Caudate nucleus (tissue), 63 donors: ENCODE measurements at places on chromosomes 2 and 18.

DNA sequence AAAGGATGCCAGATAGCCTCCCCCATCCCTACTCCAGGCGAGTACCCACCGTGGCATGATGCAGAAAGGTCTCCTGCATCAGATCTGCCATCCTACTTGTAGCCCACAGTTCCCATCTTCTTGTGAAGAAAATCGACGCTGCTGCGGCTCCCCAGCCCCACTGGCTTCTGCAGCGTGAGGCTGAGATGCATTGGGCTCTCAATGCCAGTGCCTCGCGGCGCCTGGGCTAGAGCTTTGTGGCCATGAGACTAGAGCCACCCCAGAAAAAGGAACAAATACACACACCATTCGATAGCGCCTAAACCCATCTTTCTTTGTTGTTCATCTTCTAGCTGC, 2.8 kb downstream of the NOL4 start:
- DNase-seq, result peak; percentile 70

GRCh38 chr2:210997373-210997772, 441.0 kb downstream of the CPS1 start:
- DNase-seq, result no peak

- DNase-seq, result no peak
Observed at GRCh38 chr2:215499331-215499730, 63.5 kb upstream of the FN1 start.

- no peak for DNase-seq
Observed at GRCh38 chr18:59090966-59091603, 48.6 kb upstream of the SEC11C start.

- DNase-seq, result no peak
Observed at GRCh38 chr2:237405605-237406004, 8.4 kb downstream of the COL6A3 start.

DNA sequence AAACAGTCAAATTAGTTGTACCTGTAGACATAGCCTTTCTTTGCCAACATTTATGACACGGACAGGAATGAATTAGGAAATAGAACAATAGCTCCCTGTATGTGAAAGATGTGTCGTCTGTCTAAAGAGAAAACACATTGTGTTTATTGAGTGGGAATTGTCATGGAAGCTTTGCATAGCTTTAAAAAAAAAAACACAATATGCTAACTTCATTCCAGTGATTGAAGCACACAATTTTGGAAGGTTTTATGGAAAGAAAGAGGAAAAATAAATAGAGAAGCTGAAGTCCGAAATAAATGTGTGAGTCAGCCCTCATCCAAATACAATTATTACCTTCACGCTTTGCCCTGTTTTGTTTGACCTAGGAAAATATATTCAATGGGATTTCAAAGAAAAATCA, 1095.7 kb downstream of the TSN start:
- no peak for DNase-seq

DNA sequence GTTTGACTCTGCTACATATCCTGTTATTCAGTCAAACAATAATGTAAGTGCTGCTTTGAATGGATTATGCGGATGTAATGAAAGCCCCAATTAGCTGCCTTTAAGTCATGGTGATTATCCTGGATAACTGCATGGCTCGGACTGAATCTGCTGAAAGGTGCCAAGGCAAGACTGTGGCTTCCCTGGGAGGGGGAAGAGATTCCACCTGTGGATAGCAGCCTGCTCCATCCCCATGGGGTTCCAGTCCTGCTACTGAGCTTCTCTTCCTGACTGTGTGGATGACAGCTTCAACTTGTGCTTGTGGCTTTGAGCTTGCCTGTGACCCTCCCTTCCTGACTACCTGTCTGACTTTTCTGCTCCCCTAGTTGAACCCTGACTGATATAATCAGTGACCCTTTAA, 540.0 kb upstream of the GYPC start:
- DNase-seq, result no peak

DNA sequence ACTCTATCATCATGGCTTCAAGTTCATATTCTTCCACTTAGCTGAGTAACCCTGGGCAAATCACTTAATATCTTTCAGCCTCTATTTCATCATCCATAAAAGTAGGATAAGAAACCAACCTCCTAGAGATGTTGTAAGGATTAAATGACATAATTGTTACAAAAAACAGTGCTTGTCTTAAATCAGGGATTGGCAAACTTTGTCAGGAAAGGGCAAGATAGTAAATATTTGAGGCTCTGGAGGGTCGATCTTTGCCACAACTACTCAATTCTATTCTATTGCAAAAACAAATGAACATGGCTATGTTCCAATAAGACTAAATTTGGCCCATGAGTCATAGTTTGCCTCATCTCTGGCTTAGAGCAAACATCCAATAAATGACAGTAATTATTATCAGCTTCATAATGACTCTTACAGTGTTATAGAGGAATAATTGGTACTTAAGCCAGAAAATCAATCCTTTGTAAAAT, 184.7 kb downstream of the SATB2 start:
- no peak for DNase-seq

- DNase-seq, result no peak
Observed at GRCh38 chr18:45788861-45789260, 36.6 kb upstream of the SIGLEC15 start.

- no peak for DNase-seq
Observed at GRCh38 chr2:26298286-26298637, 47.7 kb upstream of the SELENOI start.

GRCh38 chr18:49619801-49620200, 57.9 kb downstream of the LIPG start:
- DNase-seq, result no peak

DNA sequence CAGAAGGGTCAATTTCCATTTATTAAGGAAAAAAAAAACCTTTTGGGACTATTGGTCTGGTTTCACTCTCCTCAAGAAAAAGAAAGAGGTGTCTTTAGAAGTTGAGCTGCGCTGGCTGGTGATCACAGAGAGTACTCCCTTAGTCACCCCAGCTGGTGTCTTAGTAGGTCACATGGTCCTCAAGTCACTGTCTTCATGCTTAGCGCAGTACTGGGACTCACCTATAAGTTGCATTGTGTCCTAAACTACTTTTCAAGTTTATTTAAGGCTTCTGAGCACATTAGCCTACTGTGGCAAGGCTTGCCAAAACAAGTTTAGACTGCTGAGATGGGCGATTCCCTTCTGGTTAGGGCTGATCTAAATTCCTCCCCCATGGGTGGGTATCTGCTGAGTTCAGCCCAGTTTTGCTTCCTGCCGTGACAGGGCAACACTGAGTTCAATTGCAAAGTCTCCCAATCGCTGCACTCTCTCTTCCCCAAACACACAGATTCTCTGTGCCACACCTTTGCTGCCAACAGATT, 824.9 kb upstream of the CRIM1 start:
- no peak for DNase-seq

- no peak for DNase-seq
Observed at GRCh38 chr18:35983818-35984217, 11.3 kb downstream of the RMP24 start.

DNA sequence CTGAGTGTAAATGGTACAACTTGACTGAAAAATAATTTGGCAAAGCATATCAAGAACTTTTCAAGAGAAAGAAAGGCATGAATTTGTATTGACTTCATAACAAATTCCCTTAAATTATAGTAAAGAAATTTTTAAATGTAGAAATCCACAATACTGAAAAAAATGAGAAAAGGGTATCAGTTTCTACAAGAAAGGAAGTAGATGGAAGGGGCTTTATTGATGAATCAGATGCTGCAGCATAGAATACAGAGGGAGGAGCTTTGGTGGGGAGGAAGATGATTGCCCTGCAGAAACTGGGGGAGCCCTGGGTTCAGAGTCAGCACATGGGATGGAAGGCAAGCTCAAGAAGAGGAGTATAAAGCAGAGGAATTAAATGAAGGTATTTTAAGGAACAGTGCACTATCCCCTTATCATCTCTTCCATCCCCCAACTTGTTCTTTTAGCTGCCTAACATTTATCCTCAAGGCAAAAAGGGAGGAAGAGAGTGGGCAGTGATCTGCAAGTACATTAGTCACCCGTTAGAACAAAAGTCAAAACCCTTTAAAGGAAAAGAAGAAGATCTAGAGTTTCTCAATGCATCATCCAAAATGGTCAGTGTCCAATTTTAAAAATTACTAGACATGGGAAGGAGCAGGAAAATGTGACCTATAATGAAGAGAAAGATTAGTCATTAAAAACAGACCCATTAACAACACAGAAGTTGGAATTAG, 77.7 kb downstream of the KCTD18 start:
- DNase-seq, result no peak

- DNase-seq, result no peak
Observed at GRCh38 chr2:37026050-37026449, 58.1 kb downstream of the HEATR5B start.

- DNase-seq, result no peak
Observed at GRCh38 chr2:215983581-215984351, 29.6 kb downstream of the MREG start.

DNA sequence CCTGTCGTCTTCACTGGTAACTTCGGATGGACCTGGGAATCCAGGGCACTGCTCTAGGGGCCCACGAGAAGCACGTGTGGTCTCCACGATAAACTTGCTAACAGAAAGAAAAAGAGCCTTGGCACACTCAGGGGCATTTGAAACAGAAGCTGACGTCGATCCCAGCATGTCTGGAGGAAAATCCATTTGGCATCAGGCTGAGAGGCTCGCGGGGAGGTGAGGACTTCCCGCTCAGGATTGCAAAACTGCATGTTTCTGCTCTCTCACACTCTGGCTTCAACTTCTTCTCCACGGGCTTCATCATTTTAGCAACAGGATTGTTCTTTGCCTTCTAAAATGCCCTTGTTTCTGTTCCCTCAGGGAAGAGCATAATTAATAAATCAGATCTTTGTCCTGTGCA, 181.7 kb upstream of the COPS8 start:
- no peak for DNase-seq

DNA sequence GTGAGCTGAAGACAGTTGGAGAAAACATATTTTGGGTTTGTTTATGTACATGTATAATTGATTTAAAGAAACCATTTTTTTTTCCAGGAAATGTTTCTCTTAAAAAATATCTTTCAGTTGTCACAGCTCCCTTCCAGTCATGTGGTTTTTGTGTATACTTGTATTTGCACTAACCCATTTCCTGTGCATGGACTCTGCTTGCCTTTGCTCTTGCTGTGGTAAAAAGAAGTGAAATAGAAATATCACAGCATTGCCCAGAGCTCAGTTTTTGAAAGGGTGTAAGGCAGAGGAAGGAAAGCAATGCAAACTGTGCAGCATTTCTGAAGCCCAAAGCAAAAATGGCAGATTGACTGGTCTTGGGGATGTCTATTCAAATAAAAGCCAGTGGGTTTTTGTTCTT, 10.4 kb upstream of the DOCK10 start:
- no peak for DNase-seq

DNA sequence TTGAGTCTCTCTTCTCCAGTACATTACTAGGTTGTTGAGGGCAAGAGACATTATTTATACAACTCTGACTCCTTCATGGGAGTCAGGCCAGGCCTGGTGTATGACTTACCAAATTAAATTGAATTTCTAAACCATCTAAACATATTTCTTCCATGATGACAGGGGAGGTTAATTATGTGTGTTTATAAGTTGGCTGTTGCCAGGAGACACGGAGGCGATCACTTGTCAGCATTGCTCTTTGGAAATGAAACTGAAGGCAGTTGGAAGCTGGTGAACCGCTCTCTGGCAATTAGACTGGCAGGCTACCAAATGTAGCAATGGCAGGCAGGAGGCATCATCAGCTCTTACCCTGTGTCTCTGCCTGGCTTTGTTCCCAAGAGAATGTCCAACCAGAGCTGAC, 241.4 kb downstream of the KCNS3 start:
- DNase-seq, result no peak

- DNase-seq, result no peak
Observed at GRCh38 chr18:60176259-60176658, 196.3 kb downstream of the MC4R start.

DNA sequence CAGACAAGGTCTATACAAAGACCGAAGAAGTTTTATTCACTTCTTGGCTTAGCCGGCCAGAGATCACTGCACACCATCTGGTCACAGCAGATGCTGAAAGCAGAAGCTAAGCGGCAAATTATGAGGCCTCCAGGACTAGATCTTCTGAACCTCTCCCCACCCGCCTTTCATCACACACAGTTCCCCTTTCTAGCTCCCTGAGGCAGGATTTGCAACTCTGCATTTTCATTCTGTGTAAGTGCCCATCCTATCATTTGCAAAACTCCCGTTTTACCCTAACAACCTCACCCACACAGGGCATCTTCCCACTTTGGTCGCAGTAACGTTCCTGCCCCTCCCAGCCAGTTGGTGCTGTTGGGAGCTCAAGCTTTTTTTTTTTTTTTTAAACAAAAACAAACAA, 3.1 kb upstream of the MOB1A start:
- DNase-seq, result peak; percentile 1

GRCh38 chr2:148745151-148745851, 100.8 kb downstream of the EPC2 start:
- DNase-seq, result no peak

GRCh38 chr2:23452853-23453420, 68.0 kb downstream of the KLHL29 start:
- DNase-seq, result no peak

DNA sequence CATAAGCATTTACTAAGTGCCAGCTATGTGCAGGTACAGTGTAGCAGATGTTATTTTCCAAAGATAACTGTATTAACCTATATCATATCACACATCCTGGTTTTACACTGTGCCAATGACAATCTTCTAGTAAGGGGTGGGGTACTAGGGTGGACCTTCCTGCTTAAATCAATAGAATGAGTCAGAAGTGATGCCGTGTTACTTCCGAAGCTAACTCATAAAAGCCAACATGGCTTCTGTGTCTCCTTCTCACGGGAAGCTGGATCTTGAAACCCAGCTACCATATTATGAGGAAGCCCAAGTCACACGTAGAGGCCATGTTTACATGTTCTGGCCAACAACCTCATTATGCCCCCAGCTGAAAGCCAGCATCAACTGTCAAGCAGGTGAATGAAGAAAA, 59.1 kb downstream of the MRPL33 start:
- DNase-seq, result no peak

DNA sequence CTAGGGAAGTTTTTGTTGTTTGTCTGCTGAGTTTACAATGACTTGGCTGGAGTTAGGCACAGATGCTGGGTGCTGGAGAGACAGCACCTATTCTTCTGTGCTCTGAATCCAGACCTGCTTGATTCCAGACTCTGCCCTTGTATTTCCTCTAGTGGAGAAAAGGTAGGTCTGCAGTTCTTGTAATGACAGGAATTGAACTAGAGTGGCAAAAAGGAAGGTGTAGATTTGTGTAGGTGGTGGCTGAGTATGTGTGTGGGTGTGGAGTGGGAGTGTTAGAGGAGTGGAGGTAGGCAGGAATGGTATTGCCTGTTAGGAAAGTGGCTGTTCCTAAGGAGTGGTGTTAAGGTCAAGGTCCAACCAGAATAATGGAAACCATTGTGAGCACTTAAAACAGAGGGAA, 71.9 kb upstream of the LYPD6 start:
- DNase-seq, result no peak

GRCh38 chr2:85259101-85259590, 68.6 kb downstream of the TGOLN2 start:
- DNase-seq, result no peak

DNA sequence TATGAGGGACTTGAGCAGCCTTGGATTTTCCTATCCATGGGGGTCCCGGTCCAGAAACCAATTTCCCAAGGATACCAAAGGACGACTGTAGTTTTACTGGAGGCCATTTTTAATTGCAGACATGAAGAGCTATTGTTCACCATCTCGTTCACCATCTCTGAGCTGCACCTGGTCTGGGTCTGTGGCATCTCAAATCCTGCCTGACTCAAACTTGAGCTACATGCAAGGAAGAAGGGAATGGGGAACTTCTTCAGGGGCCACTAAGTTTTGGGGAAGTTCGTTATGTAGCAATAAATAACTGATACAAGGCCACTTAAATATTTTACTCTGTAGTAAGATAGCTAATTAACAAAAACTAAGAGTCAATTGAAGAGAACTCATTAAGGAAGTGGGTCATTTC, 2.1 kb upstream of the SMCHD1 start:
- no peak for DNase-seq

GRCh38 chr2:97992836-97993825, 2.6 kb downstream of the TMEM131 start:
- DNase-seq, result no peak
